ENCODE measurements at places on chromosomes 1 and 21.

DNA sequence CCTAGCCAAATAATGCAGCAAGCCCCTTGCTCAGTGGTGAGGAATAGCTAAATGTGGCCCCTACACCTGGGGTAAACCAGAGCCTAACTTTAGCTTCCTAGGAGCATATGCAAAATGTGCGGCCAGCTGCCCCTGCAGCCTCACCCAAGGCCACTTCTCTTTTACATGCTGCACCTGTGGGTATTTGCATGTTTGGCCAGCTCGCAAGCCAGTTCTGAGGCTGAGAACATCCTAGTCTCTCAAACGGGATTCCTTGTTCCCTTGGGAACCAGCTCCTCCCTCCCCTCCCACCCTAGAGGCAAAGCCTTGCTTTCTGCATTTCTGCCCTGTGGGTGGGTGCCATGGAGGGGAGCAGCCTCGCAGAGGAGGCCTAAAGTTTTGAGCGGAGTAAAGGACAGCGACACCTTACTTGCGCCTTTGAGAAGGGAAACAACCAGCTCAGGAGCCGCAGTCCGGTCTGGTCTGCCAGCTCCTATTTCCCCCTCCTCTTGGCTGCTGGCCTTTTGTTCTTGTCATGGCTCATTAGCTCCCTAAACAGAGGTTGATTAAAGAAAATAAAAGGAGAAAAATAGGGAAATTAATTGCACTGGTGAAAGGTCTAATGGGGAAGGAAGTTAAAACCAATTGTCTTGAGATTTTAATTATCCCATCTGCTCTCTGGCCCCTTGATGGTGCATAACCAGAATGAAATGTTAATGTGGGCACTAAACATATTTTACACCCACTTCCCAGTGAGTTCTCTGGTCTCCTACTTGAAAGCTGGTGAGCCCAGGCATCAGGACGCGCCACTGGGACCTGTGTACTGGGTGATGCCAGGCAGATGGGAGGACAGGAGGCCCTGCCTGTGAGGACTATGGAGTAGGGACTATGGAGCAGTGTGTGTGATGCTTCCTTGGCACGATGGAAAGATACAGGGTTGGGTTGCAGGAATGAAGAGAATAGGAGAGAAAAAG is 68.7 kb downstream of the TEX35 start:
- no peaks in the 10 kb centered on the region for H3K36me3 ChIP-seq
- no peak overlapping the region for H3K27ac ChIP-seq
- H3K4me1 ChIP-seq: no peaks in the 10 kb centered on the region

- no peaks in the 10 kb centered on the region for H3K4me1 ChIP-seq
- H3K4me3 ChIP-seq: no peak overlapping the region
- no peaks in the 10 kb centered on the region for H3K36me3 ChIP-seq
- DNase-seq: no peak
Observed at GRCh38 chr1:230293390-230293700, 132.8 kb downstream of the PGBD5 start.

- H3K27ac ChIP-seq: no peak overlapping the region
- no peak overlapping the region for H3K4me3 ChIP-seq
- H3K36me3 ChIP-seq: no peaks in the 10 kb centered on the region
- no peaks in the 10 kb centered on the region for H3K27me3 ChIP-seq
Observed at GRCh38 chr21:31075848-31076247, 37.6 kb upstream of the KRTAP19-8 start.

DNA sequence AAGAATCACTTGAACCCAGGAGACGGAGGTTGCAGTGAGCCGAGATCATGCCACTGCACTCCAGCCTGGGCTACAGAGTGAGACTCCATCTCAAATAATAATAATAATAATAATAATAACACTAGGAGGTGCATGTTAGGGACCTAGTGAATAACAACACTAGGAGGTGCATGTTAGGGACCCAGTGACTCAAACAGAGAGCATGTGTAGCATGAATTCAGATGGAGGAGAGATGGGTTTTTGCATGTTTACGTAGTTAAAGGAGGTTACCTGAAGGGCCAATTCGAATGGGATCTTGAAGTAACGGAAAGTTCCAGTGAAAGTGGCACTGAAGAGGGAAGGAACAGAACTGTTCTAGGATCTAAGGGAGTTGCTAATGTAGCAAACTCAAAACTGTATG is 7.1 kb upstream of the KCNK1 start:
- no peak overlapping the region for H3K4me3 ChIP-seq
- no peaks in the 10 kb centered on the region for H3K27me3 ChIP-seq
- DNase-seq: no peak
- H3K4me1 ChIP-seq: no peaks in the 10 kb centered on the region
- no peaks in the 10 kb centered on the region for H3K36me3 ChIP-seq
- no peak overlapping the region for H3K27ac ChIP-seq

- no peaks in the 10 kb centered on the region for H3K36me3 ChIP-seq
- H3K27me3 ChIP-seq: no peaks in the 10 kb centered on the region
- H3K27ac ChIP-seq: no peak overlapping the region
Observed at GRCh38 chr1:174072581-174072980, 50.4 kb upstream of the RC3H1 start.

DNA sequence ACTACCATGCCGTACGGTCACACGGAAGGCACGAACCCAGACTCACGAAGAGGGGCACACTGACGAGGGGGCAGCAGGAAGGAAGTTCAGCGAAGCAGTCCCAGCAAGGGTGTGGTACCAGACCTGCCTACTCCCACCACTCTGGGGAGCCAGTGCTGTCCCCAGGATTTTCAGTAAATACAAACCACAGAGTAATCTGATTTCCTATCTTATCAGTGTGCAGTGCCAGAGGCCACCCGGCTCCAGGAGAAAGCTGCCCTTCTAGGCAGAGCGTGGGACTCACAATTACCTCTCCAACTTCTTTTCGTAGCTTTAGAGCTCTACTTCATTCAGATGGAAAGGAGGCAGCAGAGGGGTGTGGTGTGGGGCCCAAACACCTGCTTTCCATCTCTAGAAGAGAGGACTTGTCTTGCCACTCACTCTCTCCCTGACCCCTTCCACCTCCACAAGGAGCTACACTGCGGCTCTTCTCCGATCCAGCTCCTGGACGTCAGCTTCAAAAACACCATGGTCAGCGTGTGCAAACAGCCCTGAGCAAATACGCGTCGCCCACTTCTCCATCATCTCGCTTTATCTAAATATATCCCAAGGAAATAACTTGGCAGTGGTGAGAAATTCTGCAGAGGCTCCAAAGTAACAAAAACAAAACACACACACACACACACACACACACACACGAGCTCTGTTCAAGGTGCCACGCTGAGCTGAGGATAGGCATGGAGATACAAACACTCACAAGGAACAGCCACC is 98.5 kb downstream of the MRPL37 start:
- no peaks in the 10 kb centered on the region for H3K36me3 ChIP-seq
- no peaks in the 10 kb centered on the region for H3K27me3 ChIP-seq
- DNase-seq: no peak
- H3K4me3 ChIP-seq: no peak overlapping the region
- H3K4me1 ChIP-seq: peaks cover 4% of the 10 kb centered on the region

DNA sequence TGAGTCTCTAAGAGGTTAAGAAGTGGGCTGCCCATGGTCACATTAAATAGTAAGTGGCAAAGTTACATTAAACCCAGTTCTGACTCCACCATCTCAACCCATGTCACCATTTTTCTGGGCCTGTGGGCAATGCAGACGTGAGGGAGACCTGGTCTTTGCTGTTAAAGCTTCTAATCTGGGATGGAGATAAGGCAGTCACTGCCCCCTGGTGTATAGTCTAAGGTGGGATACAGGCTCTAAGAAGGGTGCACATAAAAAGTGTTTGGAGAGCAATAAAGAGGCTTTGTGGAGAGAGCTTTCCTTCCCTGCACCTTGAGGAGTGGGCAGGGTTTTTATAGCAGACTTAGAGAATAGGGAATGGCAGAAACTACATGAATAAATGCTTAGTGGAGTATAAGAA is 141.3 kb downstream of the ROR1 start:
- no peaks in the 10 kb centered on the region for H3K36me3 ChIP-seq
- H3K4me3 ChIP-seq: no peak overlapping the region

- DNase-seq: no peak
- no peaks in the 10 kb centered on the region for H3K27me3 ChIP-seq
- H3K36me3 ChIP-seq: no peaks in the 10 kb centered on the region
- H3K4me3 ChIP-seq: no peak overlapping the region
- no peak overlapping the region for H3K27ac ChIP-seq
- H3K4me1 ChIP-seq: peaks cover 18% of the 10 kb centered on the region
Observed at GRCh38 chr21:44880405-44881197, 7.1 kb upstream of the PTTG1IP start.

DNA sequence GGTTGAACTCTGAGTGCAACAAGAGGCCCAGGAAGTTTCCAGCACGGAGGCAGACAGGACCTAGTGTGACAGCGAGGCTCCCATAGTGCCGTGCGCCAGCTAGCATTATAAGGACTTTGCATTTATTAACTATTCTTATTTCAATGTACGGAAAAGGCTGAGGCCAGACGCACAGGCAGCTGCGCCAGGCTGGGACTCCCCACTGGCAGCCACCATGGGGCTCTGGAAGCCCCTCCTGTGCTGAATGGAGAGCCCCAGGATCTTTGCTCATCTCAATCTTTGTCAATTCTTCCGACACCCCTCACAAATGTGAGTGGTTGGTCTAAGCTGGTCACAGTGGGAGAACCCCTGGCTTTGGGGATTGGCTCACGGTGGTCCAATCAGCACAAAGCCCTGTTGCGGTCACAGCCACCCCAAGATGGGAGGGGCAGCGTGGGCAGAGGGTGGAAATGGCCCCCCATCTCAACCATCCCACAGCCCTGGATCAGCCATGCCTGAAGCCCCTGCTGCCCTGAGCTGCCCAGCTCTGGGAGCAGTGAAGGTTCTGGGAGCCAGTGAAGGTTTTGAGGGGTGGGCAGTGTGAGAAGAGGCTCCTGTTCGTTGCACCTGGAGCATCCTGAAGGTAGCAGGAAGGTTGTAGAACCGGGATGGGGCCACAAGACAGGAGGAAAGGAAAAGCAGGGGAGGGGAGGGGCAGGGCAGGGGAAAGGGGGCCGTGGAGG is 59.5 kb upstream of the ADARB1 start:
- no peak overlapping the region for H3K4me3 ChIP-seq
- H3K27me3 ChIP-seq: no peaks in the 10 kb centered on the region
- no peaks in the 10 kb centered on the region for H3K36me3 ChIP-seq
- no peak overlapping the region for H3K27ac ChIP-seq
- peak; percentile 35 for DNase-seq
- no peaks in the 10 kb centered on the region for H3K4me1 ChIP-seq

- no peaks in the 10 kb centered on the region for H3K27me3 ChIP-seq
- H3K27ac ChIP-seq: no peak overlapping the region
- peaks cover 4% of the 10 kb centered on the region for H3K4me1 ChIP-seq
- no peak overlapping the region for H3K4me3 ChIP-seq
Observed at GRCh38 chr1:203643213-203644045, 16.8 kb downstream of the ATP2B4 start.

GRCh38 chr1:3735688-3736087 is 16.6 kb upstream of the CCDC27 start:
- H3K36me3 ChIP-seq: peaks cover 5% of the 10 kb centered on the region
- DNase-seq: no peak
- no peak overlapping the region for H3K27ac ChIP-seq
- H3K4me1 ChIP-seq: no peaks in the 10 kb centered on the region
- H3K27me3 ChIP-seq: no peaks in the 10 kb centered on the region
- no peak overlapping the region for H3K4me3 ChIP-seq

DNA sequence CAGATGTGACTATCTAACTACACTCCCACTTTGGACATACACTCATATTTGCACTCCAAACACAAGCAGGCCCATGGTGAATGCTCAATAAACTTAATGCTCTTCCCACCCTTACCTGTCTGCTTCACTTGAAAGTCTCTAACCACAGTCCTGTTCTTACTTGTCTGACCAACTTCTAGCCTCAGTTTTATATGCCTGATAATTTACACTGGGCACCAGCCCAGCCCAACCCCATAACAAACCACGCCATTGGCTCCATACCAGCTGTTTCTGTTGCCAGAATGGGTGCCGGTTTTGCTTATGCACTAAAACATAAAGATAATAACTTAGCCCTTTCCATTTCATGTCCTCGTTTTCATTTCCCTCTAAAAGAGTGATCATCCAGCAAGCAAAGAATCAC is 395.4 kb downstream of the NTNG1 start:
- H3K4me3 ChIP-seq: no peak overlapping the region
- no peak for DNase-seq
- no peak overlapping the region for H3K27ac ChIP-seq
- no peaks in the 10 kb centered on the region for H3K4me1 ChIP-seq

DNA sequence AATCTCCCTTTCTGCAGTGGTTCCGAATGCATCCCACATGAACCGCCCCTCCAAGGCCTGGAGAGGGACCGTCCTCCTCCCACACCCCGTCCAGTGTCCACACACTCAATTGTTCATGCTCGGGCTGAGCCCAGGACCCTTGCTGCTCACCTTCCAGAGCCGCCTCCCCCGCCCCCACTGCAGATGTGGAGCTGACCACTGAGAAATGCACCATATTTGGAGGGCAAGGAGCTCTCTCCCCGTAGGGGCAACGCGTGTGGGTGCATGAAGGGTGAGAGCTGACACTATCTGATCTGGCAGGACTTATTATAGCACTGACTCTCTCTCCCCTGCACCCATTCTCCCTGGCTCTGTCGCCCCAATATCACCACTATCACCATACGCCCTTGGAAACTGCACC is 4.0 kb upstream of the S100A3 start:
- no peaks in the 10 kb centered on the region for H3K36me3 ChIP-seq
- no peaks in the 10 kb centered on the region for H3K4me1 ChIP-seq
- peak overlapping the region; percentile 83 for H3K27ac ChIP-seq
- H3K27me3 ChIP-seq: no peaks in the 10 kb centered on the region

GRCh38 chr1:40079774-40080400 is 17.2 kb downstream of the PPT1 start:
- no peaks in the 10 kb centered on the region for H3K27me3 ChIP-seq
- H3K36me3 ChIP-seq: peaks cover 6% of the 10 kb centered on the region
- no peak overlapping the region for H3K4me3 ChIP-seq
- H3K27ac ChIP-seq: no peak overlapping the region
- H3K4me1 ChIP-seq: no peaks in the 10 kb centered on the region
- no peak for DNase-seq

- H3K36me3 ChIP-seq: no peaks in the 10 kb centered on the region
- no peak for DNase-seq
- H3K4me1 ChIP-seq: no peaks in the 10 kb centered on the region
Observed at GRCh38 chr1:78641558-78641957, 8.1 kb upstream of the IFI44 start.

DNA sequence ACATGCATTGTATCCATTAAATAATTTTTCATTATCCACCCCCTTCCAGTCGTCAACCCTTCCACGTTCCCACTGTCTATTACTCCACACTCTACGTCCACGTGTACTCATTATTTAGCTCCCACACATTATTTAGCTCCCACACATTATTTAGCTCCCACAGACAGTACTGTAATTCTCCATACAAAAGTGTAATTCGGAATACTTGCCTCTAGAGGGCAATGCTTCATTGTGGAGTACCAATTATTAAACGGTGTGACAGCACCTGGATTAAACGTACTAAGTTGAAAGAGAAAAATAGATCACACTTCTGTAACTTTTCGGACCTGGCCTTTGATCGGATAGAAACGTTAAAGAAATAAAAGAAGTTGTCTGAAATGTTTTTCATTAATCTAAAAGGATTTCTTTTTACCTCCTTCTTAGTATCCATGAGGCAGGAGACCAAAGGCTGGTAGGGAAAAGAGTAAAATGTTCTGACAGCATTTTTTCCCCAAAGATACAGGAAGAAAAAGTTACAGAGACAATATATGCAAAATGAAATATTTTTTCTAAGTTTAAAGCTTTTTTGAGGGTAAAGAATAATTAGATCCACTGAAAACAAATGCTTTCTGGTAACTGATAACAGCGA is 99.2 kb downstream of the LHX8 start:
- H3K27me3 ChIP-seq: no peaks in the 10 kb centered on the region
- no peak overlapping the region for H3K4me3 ChIP-seq
- no peaks in the 10 kb centered on the region for H3K36me3 ChIP-seq
- H3K4me1 ChIP-seq: no peaks in the 10 kb centered on the region

- no peak overlapping the region for H3K27ac ChIP-seq
- no peak overlapping the region for H3K4me3 ChIP-seq
- H3K4me1 ChIP-seq: no peaks in the 10 kb centered on the region
Observed at GRCh38 chr21:35652196-35652595, 408.1 kb downstream of the SETD4 start.

GRCh38 chr1:173775578-173776226 is 48.8 kb upstream of the DARS2 start:
- H3K4me1 ChIP-seq: no peaks in the 10 kb centered on the region
- H3K27ac ChIP-seq: no peak overlapping the region
- no peaks in the 10 kb centered on the region for H3K27me3 ChIP-seq
